Amygdala (tissue), 56 donors: ENCODE measurements at places on chromosomes 3 and 15.

DNA sequence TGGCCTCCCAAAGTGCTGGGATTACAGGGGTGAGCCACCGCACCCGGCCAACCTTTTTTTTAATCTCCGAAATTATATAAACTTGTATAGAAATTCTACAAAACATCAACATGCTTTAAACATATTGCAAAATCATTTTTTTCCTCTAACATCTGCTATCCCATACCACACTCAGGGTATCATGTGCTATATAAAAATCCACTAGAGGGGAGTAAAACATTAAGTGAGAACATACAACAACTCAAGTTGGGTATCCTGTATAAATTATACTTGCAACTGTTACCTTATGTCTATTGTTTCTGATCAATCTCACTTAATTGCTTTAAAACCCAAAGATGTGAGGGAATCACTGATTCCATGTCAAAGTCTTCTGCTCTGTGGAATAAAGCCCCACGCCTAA lies 71.9 kb upstream of the FBN1 start:
- no peak for DNase-seq

- no peak for DNase-seq
These were observed 1570.1 kb downstream of the SI start for GRCh38 chr3:163508206-163508605.

DNA sequence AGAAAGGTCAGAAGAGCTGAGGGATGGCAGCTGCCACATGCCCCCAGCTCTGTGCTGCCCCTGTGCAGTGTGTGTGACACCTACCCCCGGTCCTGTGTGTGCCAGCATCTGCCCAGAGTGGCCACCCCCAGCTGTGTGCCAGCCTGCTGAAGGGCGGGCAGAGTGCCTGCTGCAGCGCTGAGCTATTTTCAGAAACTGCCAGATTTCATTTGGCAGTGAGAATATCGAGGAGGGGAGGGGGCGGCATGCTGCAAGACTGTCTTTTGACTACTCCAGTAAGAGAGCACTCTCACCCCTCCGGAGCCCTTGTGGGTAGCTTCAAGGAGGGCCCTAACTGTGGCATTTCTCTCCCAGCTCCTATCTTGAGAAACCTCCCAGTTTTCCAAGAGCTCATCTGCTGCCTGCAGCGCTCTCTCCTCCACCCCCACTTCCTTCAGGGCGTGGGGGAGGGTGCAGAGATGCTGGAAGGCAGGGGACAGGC lies 25.2 kb upstream of the DOCK3 start:
- DNase-seq = no peak

DNA sequence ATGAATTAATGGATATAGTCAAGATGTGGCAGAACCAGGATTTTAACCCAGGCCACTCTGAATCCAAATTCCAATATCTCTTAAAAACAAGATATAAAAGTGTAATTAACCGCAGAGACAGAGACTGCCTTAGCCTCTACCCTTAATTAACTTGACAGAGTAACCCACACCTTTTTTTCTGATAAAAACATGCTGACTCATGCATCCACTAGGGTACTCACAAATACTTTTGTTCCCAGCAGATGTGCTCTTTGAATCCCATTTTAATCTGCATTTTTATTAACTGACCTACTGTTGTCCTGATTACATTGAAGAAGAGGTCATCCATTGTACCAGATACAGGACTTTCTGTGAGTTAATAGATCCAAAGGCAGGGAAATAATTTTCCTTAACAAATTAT lies 278.3 kb downstream of the CHL1 start:
- DNase-seq = no peak

DNA sequence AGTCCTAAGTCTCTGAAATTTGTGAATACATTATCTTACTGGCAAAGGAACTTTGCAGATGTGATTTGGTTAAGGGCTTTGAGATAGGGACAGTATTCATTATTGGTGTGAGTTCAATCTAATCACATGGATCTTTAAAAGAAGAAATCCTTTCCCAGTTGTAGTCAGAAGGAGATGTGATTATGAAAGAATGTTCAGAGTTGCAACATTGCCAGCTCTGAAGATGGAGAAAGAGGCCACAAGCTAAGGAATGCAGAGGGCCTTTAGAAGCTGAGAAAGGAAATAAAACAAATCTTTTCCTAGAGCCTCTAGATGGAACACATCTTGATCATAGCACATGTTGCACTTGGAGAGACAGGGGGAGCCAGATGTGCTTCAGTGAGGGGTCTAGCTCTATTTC lies 27.7 kb upstream of the SIAH2 start:
- DNase-seq = no peak

DNA sequence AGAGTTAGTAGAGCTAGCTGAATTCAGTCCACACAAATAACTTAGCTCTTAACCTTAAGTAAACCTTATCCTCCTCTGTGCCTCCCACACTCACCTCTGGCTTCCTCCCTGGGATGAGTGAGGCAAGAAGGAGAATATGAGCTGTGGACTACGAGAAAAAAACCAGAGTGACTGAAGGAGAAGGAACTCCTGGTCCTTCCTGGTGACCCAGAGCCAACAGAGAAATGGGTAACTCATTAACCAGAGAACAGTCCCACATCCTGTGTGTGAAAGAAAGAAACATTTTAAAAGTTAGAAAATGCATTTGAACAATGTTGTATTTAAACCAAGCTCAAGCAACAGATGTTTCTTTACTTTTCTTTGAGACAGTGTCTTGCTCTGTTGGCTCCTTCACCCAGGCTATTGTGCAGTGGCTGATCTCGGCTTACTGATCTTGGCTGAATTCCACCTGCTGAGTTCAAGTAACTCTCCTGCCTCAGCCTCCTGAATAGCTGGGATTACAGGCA lies 27.5 kb upstream of the FAM81A start:
- no peak for DNase-seq

DNA sequence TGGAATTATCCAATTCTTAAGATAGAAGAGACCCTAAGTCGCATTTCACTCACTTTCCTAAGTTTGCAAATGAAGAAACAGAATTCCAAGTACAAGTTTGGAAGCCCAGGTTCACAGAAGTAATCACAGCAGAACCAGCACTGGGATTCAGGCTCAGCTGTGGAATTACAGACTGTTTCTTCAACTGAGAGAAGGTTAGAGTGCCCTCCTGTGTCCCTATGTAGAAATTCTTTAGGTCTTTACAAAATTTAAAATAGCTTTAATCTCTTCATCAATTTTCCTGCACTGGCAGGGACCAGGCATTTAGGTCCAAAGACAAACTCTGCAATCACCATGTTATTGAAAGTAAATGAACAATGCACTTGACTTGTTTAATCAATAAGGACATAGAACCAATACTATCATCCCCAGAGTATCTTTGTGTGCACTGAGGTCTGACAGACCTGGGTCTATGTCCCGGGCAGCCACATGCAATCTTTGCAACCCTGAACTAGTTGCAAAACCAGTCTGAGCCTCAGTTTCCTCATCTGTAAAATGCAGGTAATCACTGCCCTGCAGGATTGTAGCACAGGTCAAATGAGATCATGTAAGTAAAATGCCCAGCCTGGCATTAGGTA lies 96.3 kb upstream of the ZBED2 start:
- DNase-seq = no peak

- no peak for DNase-seq
These were observed 1109.2 kb upstream of the ALCAM start for GRCh38 chr3:104257486-104257885.

GRCh38 chr3:170309046-170309445 lies 48.5 kb upstream of the SKIL start:
- no peak for DNase-seq

GRCh38 chr3:49120438-49121131 lies at the start of gene USP19:
TSS of gene USP19 (minus strand) at chr3:49120823. CDS start at chr3:49119145, 1,678 bp downstream.
- DNase-seq = peak; percentile 83

DNA sequence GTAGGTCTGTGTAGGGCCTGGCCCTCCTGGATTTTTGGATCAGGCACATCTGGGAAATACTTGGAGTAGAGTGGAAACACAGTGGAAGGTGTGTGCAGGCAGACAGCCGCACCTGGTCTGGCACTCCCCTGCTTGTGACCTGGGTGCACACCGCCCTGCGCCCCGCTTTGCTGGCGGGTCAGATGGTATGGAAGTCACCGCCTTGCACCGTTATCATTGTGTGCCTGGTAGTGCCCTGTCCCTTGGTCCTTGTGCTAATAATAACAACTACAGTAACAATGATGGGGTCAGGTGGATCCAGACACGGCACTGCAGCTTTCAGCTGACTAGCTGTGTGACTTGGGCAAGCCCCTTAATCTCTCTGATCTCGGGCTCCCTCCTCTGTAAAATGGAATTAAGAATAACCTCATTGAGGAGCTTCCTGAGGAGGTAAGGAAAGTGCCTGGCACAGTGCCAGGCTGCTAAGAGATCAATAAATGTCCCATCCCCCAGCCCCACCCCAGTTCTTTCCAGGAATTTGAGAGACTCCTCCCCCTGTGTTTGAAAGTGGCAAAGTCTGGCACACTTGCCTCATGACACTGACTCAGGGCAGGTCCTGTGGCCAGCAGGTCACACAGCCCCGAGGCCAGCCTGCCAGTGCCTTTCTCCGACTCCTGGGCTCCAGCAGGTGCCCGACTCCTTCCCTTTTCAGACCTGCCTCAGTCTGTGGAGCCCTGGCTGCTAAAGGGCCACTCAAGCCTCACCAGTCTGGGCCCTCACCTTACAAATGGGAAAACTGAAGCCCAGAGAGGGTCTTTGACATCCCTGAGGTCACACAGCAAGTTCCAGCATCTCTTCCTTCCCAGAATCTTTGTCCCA lies 9.8 kb downstream of the ISG20 start:
- DNase-seq = no peak

DNA sequence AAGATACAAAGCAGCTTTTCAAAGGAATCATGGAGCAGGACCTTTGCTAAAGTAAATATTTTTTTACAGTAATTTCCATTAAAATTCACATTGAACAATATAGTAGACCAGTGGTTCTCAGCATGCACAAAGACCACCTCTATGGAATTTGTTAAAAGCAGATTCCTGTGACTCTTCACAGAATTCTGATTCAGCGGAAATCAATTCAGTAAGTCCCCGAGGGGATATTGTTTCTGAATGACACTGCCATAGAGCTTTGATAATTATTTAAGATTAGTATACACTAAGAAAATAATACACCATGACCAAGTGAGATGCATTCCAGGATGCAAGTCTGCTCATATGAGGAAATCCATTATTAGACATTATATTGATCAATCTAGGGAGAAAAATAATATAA lies 161.9 kb upstream of the TNIK start:
- no peak for DNase-seq

DNA sequence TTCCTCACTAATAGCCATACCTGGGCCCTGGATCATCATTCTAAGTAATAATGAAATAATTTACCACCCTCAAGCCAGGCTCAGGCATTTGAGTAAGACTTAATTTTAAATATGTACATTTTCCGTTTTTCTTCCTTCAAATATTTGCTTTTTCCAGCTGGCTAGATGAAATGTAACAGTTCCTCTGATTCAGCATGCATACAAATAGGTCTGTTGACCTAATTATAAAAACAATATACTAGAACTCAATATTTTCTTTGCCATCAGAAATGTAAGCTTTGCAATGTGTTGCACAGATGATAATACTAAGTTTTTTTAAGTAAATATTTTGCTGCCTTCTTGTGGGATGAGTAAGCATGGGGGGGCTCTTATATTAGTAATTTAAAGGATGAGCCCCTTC lies 91.6 kb downstream of the FEZF2 start:
- no peak for DNase-seq

- no peak for DNase-seq
These were observed 121.4 kb upstream of the PHLDB2 start for GRCh38 chr3:111737706-111738086.

DNA sequence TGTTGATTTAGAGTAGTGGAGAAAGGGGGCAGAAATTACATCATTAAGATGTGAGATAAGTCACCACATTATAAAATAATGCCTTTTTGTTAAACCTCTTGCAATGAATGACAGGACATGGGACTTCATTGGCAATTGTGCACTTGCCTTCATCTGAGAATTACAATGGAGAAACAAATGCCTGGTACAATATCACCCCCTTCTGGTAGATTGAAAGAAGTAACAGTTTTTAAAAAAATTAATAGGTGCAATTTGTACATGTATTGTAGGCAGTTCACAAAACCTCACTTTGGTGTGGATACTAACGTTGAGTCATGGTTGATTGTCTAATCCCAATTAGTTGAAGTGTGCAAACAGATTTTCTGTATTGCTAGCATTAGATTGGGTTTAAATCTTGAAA lies 4.6 kb upstream of the P2RY14 start:
- DNase-seq = no peak

- no peak for DNase-seq
These were observed 126.0 kb upstream of the PRR20G start for GRCh38 chr3:127413871-127414270.

- no peak for DNase-seq
These were observed 28.4 kb downstream of the TMEM44 start for GRCh38 chr3:194604837-194605236.

- no peak for DNase-seq
These were observed 114.7 kb upstream of the LMOD3 start for GRCh38 chr3:69236812-69237707.

- DNase-seq = no peak
These were observed 61.1 kb downstream of the USP50 start for GRCh38 chr15:50485389-50485788.
